ENCODE measurements at places on chromosomes 13 and 19. TPM values are rescaled to one million over a fixed set of nuclear protein-coding genes. Genes with fewer than 3 reads are reported as not detected.

GRCh38 chr13:24086642-24087041 lies 73.9 kb upstream of the SPATA13 start:
- no peak for DNase-seq

DNA sequence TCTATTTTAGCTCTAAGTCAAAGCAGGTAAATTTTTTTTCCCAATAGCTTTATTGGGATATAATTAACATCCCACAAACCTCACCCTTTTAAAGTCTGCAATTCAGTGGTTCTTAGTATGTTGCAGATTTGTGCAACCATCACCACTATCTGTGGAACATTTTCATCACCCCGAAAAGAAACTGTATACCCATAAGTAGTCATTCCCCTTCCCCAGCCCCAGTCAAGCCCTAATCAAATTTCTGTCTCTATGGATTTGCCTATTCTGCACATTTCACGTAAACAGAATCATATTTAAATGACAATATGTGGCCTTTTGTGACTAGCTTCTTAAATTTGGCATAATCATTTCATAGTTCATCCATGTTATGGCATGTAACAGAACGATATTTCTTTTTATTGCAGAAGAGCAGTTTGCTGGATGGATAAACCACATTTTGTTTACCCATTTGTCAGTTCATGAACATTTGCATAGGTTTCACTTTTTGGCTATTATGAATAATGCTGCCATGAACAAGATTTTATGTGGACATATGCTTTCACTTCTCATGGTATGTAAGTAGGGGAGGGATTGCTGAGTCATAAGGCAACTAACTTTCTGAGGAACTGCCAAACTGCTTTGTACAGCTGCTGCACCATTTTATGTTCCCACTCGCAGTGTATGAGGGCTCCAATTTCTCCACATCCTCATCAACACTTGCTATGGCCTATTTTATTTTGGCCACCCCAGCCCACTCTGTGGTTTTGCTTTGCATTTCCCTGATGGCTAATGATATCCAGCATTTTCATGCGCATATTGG lies 10.9 kb downstream of the SLC46A3 start:
- no peak for DNase-seq

NLRP7 gene
- polyA plus RNA-seq, result not detected

- no peak for DNase-seq
Measured at GRCh38 chr13:112929783-112930055, 39.3 kb upstream of the MCF2L start.

MAG gene
- polyA plus RNA-seq, result 1.3 TPM

LILRA6 gene
- 1.00 TPM for polyA plus RNA-seq

Measured in right cardiac atrium (tissue), 5 donors.